Activated T-cell treated with anti-CD3 and anti-CD28 coated beads for 1 hour (primary cell): ENCODE measurements at places on chromosomes 2 and 18.

- DNase-seq: no peak
These were observed 218.2 kb downstream of the ARL4C start for GRCh38 chr2:234278556-234279255.

DNA sequence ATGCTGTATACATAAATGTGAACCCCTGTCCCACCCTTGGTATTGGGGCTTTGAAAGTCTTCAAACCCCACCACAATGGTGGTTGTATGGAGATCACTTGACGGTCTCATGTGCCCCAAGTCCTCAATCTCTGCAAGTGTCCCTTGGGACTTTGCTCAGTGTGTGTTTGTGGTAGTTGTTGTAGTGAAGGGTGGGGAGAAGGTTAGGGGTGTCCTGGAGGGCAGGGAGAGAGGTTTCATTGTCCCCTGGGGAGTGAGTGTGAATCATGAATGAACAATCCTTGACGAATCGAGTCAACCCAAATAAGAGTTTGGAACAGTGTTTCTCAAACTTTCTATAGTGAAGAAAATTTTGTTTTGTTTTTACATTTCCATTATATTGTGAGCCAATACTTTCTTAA, 28.1 kb downstream of the COL4A3 start:
- no peak for DNase-seq

GRCh38 chr2:134823431-134823830, 15.0 kb upstream of the ACMSD start:
- no peak for DNase-seq

GRCh38 chr18:57497372-57498294, 62.5 kb downstream of the ONECUT2 start:
- DNase-seq: no peak
